ENCODE measurements at places on chromosomes 13 and 19.

GRCh38 chr13:98454389-98454881 is 122.5 kb downstream of the STK24 start:
- DNase-seq: peak; percentile 69

DNA sequence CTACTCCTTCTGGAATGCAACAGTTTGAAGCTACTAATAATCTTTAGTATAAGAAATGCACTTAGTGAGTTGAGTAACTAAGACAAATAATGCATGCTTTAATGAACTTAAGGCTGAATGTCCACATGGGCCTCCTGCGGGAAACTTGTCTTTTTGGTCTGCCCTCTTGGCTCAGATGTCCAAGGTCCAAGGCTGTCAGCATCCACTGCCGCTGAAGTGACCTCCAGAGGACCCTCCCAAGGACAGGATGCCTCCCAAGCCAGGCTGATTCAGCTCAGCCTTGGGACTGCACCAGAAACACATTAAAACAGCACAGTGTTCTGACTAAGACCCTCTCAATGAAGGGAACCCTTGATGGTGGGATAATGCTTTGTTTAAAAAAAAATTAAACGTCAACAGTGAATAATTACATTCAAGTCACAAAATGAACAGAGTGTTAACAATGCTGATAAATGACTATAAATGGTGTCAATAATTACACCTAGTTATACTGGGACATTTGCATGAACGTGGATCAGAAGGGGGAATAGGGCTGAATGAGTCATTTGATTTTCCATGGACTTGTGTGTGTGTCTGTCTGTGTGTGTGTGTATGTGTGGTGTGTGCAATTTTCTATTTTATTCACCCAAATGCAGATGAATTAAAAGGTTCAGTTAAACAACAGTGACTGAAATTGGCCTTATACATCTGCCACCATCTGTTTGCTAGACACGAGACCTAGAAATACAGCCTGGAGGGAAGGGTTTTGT is 150.5 kb downstream of the COL4A1 start:
- no peak for DNase-seq

DNA sequence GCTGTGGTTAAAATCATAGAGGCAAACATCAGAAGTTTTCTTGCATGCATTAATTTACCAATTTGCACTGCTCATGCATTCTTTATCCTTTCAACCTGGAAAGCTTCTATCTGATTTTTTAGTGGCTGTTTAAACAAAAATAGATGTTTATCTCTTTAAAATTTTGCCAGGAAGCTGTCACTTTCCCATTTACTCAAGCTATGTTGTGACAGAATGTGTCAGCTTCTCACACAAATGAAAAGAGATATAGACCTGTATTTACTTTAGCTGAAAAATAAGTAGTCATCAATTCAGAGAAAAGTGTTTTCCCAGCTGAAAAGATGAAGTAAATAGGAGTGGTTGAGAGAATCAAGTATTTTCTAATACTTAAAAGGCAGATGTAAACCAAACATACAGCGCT is 872.8 kb downstream of the DACH1 start:
- no peak for DNase-seq

DNA sequence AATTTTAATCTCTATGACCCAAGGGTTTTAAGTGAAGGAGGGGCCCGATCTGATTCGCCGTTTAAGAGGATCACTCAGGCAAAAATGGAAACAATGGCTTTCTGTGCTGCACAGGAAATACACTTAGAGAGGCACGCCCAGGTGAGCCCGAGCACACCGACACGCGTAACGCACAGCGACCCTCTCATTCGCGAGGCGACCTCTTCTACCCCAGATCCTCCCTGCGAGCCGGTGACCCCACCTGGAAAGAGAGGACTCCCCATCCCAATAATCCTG is 216 bp downstream of the SH2D3A start:
- no peak for DNase-seq

GRCh38 chr13:25608181-25608580 is 236.4 kb downstream of the ATP8A2 start:
- peak; percentile 81 for DNase-seq

DNA sequence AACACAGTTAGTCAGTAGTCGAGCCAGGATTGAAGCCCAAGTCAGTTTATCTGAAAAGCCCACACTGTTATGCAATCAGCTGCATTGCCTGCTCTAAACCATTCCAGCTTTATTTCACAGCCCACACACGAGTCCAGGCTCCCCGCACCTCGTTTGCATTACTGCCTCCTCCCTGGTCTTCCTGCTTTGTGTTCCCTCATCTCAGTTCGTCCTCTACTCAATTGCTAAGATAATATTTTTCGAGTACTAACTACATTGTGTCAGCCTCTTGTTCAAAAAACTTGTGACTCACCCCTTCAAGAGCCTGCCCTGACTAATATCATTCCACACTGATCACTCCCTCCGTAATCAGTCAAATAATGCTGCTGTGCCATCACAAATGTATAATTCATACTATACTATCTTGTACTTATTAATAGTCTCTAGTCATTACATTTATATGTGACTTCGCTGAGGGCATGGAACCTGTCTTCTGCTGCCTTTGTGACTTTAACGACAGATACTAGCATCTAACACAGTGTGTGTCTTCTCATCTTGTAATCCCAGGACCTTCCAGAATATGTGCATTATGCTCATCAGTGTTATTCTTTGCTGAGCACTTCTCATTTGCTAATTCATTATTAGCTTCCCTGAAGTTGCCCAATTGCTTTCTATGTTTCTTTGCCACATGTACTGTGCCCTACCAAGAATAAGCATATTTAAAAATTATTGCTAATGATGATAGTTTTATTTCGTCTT is 26.2 kb upstream of the WDFY2 start:
- no peak for DNase-seq

GRCh38 chr13:25920277-25920676 is 131.5 kb downstream of the SHISA2 start:
- DNase-seq: no peak

DNA sequence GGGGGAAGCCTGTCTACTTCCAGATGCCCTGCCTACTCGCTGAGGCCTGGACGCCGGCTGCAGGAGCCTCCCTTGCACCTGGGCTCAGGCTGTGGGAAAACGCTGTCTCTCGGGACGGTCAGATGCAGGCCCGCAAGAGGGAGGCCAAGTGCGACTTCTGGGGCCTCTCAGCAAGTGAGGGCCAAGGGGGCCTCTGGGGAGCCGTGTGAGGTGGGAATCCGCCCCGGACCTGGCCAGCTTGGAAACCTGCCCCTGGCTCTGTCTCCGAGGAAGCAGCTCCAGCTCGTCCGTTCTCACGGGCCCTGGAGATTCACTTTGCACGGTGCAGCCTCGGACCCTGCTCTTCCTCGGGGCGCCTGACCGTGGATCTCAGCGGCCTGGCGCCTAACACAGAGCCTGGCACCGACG is 11.4 kb upstream of the CRTC1 start:
- DNase-seq: no peak

DNA sequence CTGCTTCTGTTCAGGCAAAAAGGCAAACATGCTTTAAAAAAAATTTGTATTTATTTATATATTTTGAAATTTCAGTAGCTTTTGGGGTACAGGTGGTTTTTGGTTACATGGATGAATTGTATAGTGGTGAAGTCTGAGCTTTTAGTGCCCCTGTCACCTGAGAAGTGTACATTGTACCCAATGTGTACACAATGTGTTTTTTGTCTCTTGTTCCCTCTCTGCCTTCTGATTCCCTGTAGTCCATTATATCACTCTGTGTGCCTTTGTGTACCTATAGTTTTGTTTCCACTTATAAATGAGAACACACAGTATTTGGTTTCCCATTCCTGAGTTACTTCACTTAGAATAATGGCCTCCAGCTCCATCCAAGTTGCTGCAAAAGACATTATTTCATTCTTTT is 77.4 kb downstream of the PDS5B start:
- no peak for DNase-seq

- no peak for DNase-seq
Measured at GRCh38 chr13:24893863-24894262, 129.9 kb downstream of the RNF17 start.

- no peak for DNase-seq
Measured at GRCh38 chr13:38952827-38953226, 37.8 kb downstream of the STOML3 start.

GRCh38 chr13:65540175-65540574 is 1690.0 kb downstream of the PCDH9 start:
- no peak for DNase-seq

- DNase-seq: no peak
Measured at GRCh38 chr13:44778761-44779484, 202.8 kb upstream of the TSC22D1 start.

DNA sequence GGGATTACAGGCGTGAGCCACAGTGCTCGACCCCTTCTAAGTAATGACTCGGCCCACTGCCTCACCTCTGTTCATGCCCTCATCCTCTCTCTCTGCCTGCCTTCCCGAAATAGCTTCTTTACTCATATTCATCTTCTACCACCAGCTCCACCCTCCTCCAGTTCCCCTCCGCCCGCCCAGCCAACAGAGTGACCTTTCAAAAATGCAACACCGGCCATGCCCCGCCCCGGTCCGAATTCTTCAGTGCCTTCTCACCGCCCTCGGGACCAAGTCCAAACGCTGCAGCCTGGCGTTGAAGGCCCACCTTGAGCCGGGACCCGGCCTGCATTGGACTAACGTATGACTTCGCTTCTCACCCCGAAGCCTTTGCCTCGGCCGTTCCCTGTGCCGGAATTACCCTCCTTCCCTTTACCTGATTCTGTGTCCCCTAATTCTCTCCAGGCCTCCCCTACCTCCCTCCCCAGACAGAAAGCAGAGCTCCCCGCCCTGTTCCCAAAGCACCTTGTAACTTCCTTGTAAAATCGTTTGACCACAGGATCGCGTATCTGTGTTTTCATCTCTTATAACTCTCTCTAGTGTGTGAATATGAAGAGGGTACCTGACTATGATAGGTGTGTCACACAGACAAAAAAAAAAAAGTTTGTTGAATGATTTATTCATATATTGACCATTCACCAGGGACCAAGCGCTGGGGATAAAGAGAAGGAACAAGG is 8.1 kb upstream of the MUC16 start:
- DNase-seq: no peak

GRCh38 chr13:103883164-103883563 is 816.9 kb upstream of the SLC10A2 start:
- peak; percentile 80 for DNase-seq

DNA sequence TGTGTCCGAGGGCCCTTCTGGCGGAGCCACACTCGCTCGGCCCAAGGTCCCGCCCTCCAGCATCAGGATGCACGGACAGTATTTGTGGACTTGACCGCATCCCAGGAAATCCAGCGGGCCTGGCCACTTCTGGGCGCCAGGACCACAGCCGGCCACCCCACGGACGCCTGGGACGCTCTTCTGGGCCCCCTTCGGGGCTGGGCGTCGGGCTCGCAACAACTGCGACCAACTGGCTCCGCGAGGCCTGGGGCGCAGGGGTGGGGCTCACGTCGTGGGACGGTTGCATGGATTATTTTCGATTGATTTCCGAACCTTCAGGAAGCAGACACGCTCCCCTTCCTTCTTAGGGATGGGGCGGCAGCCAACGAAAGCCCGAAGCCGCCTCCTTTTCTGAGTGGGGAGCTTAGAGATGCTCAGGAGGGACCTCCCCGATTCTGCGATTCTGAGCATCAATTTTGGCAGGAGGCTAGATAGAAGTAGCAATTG is 521 bp upstream of the NUP58 start:
- no peak for DNase-seq

DNA sequence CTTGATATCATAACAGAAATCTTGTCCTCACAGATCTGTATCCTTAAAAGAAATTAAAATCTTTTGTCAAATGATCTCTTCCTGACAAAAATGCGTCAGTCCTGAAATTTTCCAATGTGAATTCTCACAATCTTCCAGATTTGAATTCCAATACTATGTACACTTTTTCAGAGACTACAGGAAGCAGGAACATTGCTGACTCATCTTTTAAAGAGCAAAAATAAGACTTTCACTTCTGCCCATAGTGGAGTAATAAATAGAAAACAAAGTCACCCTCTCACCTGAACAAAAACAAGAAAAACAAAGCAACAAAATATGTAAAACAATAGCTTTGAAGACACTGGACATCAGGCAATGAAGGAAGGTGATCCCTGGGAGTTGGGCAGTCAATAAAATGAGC is 167.0 kb upstream of the IPO5 start:
- DNase-seq: no peak

DNA sequence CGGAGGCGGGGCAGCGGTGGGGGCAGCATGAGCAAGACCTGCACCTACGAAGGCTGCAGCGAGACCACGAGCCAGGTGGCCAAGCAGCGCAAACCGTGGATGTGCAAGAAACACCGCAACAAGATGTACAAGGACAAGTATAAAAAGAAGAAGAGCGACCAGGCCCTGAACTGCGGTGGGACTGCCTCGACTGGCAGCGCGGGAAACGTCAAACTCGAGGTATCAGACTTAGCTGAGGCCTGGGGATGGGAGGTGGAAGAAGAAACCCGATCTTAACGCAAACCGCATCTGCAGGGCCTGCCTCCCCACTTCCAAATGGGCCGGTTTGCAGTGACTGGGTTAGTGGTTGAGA is 693 bp downstream of the RFXAP start:
- peak; percentile 5 for DNase-seq

DNA sequence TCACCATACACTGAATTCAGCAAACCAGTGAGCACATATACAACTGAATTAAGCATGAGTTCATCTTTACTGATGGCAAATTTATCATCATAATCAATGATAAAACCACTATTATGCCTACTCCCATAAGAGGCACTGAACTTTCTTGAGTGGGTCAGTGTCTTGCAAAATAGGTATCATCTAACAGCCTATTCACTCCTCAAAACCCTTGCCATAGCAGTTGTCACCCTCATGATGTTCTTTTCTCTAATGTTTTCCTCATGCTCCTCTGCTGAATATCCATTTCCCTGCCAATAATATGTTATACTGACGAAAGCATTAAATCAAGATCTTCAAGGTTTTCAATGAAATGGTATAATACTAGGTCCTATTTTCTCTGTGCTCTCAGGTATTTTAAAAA is 5.6 kb downstream of the ARGLU1 start:
- no peak for DNase-seq

GRCh38 chr13:23824371-23824770 is 64.8 kb downstream of the MIPEP start:
- no peak for DNase-seq

GRCh38 chr13:26710166-26710565 is 50.4 kb downstream of the GPR12 start:
- DNase-seq: no peak

DNA sequence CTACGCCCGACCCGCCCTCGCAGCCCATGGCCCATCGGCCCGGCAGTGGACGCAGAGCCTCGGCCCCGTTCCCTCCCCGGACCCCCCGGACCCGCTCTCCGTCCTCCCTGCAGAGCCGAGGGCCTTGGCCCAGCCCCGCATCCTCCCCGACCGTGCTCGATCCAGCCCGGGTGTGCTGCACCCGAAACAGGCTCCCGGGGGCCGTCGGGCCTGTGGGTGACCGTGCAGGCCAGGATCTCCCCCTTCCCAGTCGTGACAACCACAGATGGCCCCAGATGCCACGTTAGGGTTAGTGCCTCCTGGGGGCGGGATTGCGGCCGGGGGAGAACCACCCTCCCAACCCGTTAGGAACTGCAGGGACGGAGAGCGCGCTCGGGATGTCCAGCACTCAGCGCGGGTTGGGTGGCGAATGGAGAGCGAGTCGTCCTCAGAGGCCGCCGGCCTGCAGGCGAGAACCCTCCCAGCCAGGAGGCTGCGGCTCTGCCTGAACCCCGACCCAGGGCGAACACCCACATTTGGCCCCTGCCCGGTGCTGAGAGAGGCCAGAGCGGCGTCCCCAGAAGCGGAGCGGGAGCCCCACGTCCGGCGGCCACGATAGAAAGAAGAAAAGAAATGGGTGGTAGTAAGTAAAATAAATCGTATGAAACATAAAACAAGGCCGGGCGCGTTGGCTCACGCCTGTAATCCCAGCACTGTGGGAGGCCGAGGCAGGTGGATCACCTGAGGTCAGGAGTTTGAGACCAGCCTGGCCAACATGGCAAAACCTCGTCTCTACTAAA is 6.7 kb upstream of the MADCAM1 start:
- DNase-seq: no peak

- no peak for DNase-seq
Measured at GRCh38 chr13:98752467-98753290, at the start of gene SLC15A1. SLC15A1 (minus strand) TSS chr13:98752672; CDS start chr13:98752598, 74 bp downstream.
